ENCODE measurements at places on chromosomes 13 and 19.

DNA sequence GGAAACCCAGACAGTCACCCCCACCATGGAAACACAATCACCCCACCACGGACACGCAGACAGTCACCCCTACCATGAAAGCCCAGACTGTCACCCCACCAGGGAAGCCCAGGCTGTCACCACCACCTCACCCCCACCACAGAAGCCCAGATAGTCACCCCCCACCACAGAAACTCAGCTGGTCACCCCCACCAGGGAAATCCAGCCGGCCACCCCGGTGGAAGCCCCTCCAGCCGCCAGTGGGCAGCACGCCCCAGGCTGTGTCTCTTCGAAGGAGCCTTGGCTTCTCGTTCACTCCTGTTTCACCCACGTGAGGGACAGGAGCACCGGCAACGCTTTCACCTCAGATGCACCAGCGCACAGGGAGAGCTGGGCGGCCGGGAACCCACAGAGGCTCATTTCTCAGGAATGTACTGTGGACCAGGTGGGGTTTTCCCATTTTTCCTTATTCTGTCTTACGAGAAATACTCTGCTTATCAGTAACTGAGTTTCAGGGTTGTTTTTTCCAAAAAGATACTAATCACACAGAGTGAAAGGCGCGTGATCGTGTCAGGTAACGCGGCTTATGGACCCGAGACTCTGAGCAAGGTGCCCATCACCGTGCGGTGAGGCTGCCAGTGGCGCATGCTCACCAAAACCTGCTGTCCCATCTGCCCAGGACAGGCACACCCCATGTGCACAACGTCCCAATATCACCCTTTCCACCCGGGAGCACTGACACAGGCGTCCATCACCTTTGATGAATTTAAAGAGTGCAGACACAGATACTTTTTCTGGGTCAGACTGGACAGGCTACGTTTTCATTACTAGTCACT is 28.0 kb downstream of the CARS2 start:
- peak; percentile 78 for DNase-seq

DNA sequence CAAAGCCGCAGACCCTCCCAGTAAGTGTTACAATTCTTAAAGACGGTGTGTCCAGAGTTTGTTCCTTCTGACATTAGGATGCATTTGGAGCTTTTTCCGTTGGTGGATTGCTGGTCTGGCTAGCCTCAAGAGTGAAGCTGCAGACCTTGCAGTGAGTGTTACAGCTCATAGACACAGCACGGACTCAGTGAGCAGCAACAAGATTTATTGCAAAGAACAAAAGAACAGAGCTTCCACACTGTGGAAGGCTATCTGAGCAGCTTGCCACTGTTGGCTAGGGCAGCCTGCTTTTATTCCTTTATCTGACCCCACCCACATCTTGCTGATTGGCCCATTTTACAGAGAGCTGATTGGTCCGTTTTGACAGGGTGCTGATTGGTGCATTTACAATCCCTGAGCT is 242.8 kb upstream of the SGCG start:
- no peak for DNase-seq

- DNase-seq = no peak
Measured at GRCh38 chr13:82076496-82076895, 1735.6 kb upstream of the SPRY2 start.

GRCh38 chr19:47124937-47125668 is 5.5 kb upstream of the SAE1 start:
- peak; percentile 81 for DNase-seq

GRCh38 chr19:48023518-48023917 is 20.4 kb downstream of the CABP5 start:
- DNase-seq = no peak

GRCh38 chr13:102227741-102228140 is 174.1 kb downstream of the FGF14 start:
- DNase-seq = no peak

GRCh38 chr19:19587771-19588170 is 30.7 kb downstream of the PBX4 start:
- DNase-seq = no peak

GRCh38 chr13:48235341-48236135 is 2.5 kb downstream of the ITM2B start:
- peak; percentile 82 for DNase-seq

DNA sequence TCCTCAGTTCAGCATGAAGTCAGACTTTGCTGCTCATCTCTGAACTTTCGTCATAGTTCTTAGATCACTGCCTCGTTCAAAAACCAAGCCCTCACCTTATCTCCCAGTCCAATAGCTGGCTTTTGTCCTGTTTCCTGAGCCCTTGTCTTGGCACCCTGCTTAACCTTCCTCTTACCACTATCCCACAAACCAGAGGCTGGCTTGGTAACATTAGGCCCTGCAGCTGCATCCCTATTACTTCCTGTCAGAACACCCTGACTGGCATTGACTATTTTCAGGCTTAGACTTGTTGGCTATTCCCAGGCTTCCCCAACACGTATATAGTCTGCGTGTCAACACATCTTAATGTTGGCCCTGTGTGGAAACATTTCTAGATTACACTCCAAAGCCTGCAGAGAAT is 172.4 kb downstream of the VWA8 start:
- no peak for DNase-seq

GRCh38 chr13:46389457-46390451 is 2.7 kb upstream of the RUBCNL start:
- peak; percentile 56 for DNase-seq

GRCh38 chr13:38053896-38054295 is 184.3 kb upstream of the TRPC4 start:
- no peak for DNase-seq

DNA sequence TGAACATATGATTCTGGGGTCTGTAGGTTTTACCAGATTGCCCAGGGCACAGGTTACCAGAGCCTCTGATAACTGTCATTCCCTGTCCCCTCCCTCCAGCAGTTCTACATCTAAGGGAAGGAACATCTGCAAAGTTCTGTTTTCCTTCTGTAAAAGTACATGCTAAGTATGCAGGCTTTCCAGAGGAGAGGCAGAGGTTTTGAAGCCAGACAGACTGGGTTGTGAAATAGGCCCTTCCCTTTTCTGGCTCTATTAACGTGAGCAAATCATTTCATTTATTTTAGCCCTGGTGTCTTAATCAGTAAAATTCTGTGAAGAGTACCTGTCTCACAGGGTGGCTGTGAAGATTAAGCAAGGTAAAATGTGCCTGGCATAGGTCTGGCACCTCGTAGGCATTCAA is 66.1 kb upstream of the C1QTNF9 start:
- no peak for DNase-seq

DNA sequence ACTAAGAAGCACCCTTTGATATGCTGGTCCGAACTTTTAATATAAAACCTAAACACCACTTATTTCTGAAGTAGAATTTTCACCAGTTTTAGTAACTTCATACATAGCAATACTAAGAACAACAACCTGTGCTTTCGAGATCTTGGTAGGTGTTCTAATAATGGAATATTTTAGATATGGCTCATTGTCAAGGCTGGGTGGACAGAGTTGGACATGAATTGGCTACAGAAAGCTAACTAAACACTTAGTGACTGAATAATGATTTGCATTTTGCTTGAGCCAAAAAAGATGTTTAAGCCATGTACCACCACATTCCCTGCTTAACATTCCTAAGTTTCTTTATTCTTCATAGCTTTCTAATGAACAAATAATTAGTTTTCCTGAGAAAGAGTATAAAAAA is 344.3 kb upstream of the SGCG start:
- DNase-seq = peak; percentile 2

GRCh38 chr19:10836479-10837330 is 693 bp upstream of the TMED1 start:
- no peak for DNase-seq

GRCh38 chr19:31303262-31303815 is 45.9 kb downstream of the TSHZ3 start:
- no peak for DNase-seq

GRCh38 chr19:5293612-5294378 is 46.8 kb downstream of the PTPRS start:
- DNase-seq = peak; percentile 69

DNA sequence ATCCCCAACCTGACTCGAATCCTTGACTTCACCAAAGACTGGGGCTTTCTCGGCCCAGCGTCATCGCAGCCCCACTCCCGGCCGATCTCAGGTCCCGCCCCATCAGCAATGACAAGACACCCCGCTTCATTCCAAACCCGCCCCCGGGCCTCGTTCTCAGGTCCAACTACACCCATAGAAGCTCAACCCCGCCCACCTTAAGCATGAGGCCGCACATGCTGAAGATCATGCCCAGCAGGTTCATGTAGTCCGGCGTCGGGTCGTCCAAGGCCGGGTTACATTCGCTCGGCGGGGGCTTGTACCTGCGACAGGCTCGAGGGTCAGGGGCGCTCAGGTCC is 2.3 kb downstream of the WDR83 start:
- DNase-seq = peak; percentile 59

GRCh38 chr19:34363094-34363493 is 1.9 kb upstream of the GPI start:
- DNase-seq = no peak

DNA sequence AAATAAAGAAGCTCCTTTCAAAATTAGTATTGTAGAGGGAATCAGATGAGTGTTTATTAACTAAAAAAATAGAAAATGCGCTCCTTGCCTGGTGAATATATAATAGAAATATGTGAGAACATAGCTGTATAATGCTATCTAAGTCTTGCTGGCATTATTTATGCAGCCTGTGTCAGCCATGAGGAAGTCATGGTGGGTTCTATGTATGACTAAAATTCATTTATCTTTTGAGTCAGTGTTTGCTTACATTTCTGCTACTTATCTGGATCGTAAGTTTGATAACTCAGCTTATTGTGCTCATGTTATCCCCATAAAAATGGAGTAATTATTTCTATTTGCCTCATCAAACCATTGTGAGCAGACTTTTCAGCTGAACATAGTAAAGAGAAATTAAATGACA is 449.3 kb downstream of the OXGR1 start:
- no peak for DNase-seq

Data from astrocyte of the hippocampus (primary cell).